ENCODE measurements at places on chromosomes 2 and 18. TPM values are rescaled to one million over a fixed set of nuclear protein-coding genes. Genes with fewer than 3 reads are reported as not detected.
A peak's percentile ranks its signal among the peaks of the same experiment; 100 is the strongest.

- H3K27ac ChIP-seq = peak overlapping the region; percentile 97
- no peaks in the 10 kb centered on the region for H3K27me3 ChIP-seq
- H3K36me3 ChIP-seq = no peaks in the 10 kb centered on the region
- peak overlapping the region; percentile 94 for H3K4me3 ChIP-seq
These were observed 1.2 kb downstream of the COA5 start for GRCh38 chr2:98607104-98607503.

DNA sequence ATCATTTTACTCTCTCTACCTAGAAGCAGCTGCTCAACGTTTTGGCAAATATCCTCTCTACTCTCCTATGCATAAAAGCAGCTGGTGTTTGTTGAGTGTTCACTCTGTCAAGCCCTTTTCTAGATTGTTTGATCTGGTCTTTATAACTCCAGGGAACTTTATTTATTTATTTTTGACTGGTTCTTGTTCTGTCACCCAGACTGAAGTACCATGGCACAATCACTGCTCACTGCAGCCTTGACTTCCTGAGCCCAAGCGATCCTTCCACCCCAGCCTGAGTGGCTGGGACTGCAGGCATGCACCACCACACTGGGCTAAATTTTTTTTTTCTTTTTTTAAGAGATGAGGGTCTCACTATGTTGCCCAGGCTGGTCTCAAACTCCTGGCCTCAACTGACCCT is 12.7 kb downstream of the CATIP start:
- no peak overlapping the region for H3K4me3 ChIP-seq
- H3K27me3 ChIP-seq = no peaks in the 10 kb centered on the region
- H3K4me1 ChIP-seq = no peaks in the 10 kb centered on the region
- no peaks in the 10 kb centered on the region for H3K36me3 ChIP-seq

DNA sequence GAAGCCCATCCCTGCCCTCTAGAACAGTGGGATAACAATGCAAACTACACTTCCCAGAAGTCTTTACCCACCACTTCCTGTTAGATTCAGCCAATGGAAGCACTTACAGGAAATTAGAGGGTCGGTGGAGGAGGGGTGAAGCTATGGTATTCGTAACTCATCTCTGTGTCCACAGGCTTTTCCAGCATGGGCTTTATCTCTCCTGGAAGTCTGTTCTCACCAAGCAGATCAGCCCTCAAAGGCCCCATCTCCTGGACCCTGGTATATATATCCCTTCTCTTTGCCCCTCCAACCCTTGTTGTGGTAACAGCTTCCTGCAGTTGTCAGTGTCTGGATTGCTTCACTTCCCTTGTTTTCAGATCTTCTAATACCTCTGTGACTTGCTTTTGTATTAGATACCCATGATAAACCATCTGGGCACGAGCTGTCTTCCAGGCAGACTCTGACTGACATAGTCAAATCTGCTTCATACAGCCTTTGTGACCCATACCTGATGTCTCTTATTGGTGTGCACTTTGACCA is 475.0 kb upstream of the POU3F3 start:
- peak overlapping the region; percentile 66 for H3K4me3 ChIP-seq
- H3K27ac ChIP-seq = peak overlapping the region; percentile 64
- peak; percentile 14 for DNase-seq
- no peaks in the 10 kb centered on the region for H3K36me3 ChIP-seq
- no peaks in the 10 kb centered on the region for H3K27me3 ChIP-seq
- peaks cover 6% of the 10 kb centered on the region for H3K4me1 ChIP-seq

DNA sequence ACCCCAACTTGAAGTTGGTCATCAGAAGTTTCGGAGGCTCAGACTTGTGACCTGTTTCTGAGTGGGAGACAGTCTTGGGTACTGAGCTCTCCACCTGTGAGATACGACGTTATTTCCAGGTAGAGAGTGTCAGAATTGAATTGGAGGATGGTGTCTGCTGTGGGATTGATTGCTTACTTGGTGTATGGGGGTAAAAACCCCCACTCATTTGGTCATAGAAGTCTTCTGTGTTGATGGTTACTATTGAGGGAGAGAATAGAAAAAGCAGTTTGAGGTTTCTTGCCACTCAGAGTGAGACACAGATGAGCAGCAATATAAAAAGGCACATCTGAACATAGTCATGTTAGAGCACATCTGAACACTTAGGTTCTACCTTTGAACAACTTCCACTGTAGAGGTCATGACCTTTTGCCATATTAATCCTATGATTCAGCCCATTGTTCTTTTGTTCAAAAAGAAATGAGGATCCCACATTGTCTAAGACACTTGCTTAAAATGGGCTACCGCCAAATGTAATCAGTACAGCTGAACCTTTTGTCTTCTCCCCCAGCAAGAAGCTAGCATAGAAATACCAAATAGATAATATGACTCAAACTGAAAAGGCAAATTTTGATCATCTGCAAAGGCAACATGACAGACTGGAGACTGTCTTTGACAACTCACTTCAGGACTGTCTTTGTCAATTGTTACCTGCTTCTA is 73.3 kb downstream of the NAB1 start:
- no peaks in the 10 kb centered on the region for H3K36me3 ChIP-seq
- DNase-seq = no peak
- H3K4me3 ChIP-seq = no peak overlapping the region
- no peak overlapping the region for H3K27ac ChIP-seq
- peaks cover 8% of the 10 kb centered on the region for H3K4me1 ChIP-seq
- no peaks in the 10 kb centered on the region for H3K27me3 ChIP-seq

DNA sequence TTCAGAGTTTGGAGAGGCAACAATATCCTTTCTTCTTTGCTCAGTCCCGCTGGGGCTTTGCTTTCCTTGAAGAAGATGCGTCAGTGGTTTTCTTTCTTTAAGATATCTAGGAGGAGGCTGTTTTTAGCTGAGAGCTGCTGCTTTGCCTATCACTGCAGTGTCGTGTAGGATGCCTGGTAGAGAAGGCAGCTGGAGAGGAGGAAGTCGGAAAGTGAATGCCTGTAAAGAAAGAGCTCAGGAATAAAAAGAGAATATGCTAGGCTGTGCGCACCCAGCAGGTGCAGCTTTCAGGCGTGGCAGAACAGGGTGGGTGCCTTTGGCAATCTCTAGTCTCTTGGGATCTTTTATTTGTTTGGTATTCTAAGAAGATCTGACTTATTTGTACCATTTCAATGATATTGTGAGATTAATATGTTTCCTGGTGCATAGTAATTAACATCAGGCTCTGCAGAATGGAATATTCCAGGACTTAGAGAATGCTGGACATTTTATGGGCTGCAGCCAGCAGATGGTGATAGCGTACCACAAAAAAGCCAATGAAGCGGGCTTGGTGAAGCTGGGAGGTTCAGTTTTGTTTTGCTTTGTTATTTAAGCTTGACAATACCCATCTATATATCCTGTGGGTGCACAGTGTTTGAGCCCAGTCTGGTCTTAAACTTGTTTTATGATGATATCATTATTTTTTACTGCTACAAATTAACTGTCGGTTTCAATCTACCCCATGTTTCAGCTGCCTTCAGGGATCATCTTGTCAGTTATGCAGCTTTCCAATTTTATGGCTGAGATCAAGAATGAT is 34.9 kb downstream of the CAVIN2 start:
- peak; percentile 11 for DNase-seq
- no peak overlapping the region for H3K27ac ChIP-seq
- H3K4me1 ChIP-seq = no peaks in the 10 kb centered on the region
- no peaks in the 10 kb centered on the region for H3K36me3 ChIP-seq
- H3K27me3 ChIP-seq = no peaks in the 10 kb centered on the region

- DNase-seq = no peak
- H3K36me3 ChIP-seq = no peaks in the 10 kb centered on the region
- H3K4me1 ChIP-seq = no peaks in the 10 kb centered on the region
- no peak overlapping the region for H3K4me3 ChIP-seq
These were observed 20.0 kb downstream of the SETBP1 start for GRCh38 chr18:44700652-44701051.

DNA sequence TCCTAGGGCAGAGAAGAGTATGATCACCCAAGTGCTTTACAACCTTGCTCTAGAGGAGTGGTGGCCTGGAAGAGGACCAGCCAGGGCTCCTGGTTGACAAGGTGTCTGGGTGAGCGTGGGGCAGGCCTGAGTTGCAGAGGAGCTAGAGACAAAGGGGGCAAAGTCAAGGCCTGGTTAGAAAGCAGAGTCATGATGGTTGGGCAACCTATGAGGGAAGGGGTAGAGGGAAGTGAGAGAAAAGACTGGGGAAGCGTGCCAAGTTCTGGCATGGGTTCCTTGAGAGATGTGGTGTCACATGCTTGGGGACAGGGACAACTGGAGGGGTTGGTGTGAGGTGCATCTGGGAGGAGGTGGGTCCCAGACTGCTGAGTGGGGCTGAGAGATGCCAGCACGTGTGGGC is 13.5 kb downstream of the ZFP36L2 start:
- H3K36me3 ChIP-seq = no peaks in the 10 kb centered on the region
- no peaks in the 10 kb centered on the region for H3K27me3 ChIP-seq
- H3K27ac ChIP-seq = no peak overlapping the region
- peaks cover 34% of the 10 kb centered on the region for H3K4me1 ChIP-seq
- no peak overlapping the region for H3K4me3 ChIP-seq

Gene INO80C
- 26.8 TPM for total RNA-seq
